T follicular helper cell (primary cell): ENCODE measurements at places on chromosomes 1 and 21.
A peak's percentile ranks its signal among the peaks of the same experiment; 100 is the strongest.

DNA sequence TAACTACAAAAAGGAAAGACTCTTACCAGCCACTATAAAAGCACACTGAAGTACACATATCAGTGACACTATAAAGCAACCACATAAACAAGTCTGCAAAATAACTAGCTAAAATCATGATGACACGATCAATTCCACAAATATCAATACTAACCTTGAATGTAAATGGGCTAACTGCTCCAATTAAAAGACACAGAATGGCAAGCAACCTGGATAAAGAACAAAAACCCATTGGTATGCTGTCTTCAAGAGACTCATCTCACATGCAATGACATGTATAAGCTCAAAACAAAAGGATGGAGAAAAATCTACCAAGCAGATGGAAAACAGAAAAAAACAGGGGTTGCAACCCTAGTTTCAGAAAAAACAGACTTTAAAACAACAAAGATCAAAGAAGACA, 59.7 kb upstream of the LYPLAL1 start:
- no peak for DNase-seq

- peak; percentile 70 for DNase-seq
Measured at GRCh38 chr1:91500756-91501522, at the start of gene CDC7. TSS of gene CDC7 (plus strand) at chr1:91500851. CDS start at chr1:91501717, 866 bp downstream.

- DNase-seq, result no peak
Measured at GRCh38 chr1:17190010-17190995, 14.6 kb upstream of the PADI1 start.

DNA sequence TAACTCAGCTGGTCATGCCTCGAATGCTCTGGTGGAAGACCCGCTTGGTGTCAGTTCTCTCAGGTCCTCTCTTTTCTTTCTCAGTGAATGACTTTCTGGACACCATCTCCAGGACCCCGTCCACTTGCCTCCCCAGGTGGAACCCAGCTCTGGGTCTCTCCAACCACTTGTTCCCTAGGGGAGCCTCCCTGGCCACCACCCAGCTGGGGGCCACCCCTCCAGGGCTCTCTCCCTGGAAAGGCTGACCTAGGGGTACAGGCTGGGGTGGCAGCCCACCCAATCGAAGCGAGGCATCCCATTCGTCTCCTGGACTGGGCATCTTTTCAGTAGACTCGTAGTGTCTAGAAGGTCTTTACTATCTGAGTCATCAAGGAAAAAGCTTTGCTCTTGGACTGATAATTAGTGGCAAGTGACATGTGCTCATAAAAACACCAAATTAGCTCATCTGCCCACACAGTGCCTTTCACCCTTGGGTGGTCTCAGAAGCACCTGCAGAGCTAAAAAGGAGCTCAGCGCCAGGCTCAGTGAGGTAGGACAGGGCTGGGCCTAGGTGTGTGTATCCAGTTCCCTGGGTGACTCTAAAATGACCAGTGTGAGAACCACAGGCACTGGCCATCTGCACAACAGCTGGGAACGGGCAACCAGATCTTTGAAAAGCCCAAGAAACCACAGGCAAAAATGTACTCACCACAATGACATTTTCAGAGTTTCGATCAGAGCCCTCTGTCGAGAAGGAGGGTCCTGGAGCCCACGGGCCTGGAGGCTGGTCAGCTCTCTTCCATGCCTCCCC, 2.4 kb upstream of the PDXK start:
- no peak for DNase-seq

DNA sequence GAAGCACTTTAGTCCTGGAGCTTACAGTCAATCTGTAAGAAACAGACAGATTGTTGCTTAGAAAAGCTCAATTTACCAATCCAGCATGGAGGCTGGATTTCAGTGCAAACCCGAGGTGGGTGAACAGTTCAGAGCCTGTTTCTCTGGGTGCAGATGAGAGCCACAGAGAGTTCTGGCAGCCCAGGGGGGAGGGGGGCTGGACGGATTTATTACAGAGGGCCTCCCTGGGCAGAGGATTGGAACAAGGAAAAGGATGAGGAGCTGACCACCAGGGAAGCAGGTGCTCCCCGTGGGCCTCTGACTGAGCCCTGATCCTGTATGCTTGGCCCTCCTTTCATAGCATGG, 38.0 kb upstream of the EPS8L3 start:
- no peak for DNase-seq

DNA sequence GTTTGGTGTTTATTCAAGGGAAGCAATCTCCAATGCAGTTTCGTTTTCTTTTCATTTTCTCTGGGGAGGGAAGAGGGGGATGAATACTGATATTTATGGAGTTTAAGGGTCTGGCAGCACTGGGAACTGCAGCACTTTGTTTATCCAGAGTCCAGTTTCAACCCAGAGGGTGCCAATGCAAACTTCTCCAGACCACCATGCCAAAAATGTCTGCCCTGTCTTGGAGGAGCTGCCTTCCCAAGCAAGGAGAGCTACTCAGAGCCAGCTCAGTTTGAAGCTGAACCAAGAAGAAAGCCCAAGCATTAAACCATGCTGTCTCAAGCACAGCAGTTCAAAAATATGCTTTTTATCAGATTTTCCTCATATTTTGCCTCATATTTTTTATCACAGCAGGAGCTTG, 589.7 kb downstream of the LMO4 start:
- no peak for DNase-seq

GRCh38 chr1:184214128-184214527, 162.6 kb downstream of the TSEN15 start:
- no peak for DNase-seq

DNA sequence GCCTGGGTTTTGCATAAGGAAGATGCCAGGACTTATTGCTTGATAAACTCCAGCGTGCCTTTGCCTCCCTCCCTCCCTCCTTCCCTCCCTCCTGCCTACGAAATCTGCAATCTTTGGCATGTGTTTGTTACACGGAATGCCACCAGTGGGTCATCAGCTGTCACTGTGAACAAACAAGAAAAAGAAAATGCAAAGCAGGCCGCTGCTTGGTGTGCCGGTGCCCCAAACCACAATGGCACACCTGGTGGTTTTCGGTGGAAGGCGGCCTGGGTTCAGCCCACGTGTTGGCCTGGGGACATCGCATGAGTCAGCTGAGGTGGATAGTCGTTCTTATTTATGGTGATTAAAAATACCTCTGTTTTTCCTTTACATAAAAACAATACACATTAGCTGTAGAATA, 16.3 kb upstream of the IFNLR1 start:
- DNase-seq, result no peak

DNA sequence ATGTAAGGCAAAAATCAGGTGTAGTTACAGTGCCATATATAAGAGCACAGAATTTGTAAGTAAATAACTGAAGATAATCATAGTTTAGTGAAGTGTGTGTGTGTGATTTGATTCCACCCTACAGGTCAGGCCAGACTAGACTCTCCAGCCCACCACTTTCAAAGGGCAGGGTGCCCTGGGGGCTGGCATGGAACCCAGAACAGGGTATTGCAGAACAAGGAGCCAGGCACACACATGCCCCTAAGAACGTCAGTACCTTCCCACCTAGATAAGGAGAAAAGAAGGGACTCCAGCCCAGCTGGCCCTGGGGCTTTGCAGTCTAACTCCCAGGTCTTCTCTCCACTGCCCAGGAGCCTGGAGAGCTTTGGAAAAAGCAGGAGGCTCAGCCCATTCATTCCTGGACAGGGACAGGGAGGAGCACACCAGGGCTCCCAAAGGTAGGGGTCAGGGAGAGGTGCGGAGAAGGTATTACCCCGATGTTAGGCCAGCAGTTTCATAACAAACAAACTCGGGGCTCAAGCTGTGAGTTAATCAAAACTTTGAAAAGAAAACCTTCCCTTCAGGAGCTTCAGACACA, 149.7 kb upstream of the VANGL1 start:
- DNase-seq, result no peak

- no peak for DNase-seq
Measured at GRCh38 chr1:182279724-182280503, 111.7 kb downstream of the GLUL start.

DNA sequence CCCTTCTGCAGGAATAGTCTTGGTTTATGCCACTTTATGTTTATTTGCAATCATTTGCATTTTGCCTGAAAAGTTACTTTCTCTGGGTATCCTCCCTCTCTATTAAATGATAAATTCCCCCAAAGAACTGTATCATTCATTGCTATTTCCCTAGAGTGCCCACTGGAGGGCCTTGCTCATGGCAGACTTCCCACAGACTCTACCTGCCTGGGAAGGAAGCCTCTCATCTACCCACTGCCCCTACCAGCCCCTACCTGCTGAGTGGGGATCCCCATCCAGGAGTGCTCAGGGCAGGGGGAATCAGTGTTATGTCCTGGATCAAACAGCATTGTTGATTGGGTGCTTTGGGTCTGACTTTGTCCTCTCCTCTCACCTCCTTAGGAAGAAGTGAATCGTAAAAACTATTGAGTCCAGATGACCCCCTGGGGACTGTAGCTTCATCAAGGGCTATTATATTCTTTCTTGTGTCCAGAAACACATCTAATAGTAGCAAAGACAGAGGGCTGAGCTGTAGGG, 6.8 kb upstream of the LRRN2 start:
- no peak for DNase-seq

- no peak for DNase-seq
Measured at GRCh38 chr1:228399531-228400236, 7.0 kb downstream of the TRIM11 start.

GRCh38 chr1:31218705-31219104, 21.0 kb downstream of the NKAIN1 start:
- no peak for DNase-seq

DNA sequence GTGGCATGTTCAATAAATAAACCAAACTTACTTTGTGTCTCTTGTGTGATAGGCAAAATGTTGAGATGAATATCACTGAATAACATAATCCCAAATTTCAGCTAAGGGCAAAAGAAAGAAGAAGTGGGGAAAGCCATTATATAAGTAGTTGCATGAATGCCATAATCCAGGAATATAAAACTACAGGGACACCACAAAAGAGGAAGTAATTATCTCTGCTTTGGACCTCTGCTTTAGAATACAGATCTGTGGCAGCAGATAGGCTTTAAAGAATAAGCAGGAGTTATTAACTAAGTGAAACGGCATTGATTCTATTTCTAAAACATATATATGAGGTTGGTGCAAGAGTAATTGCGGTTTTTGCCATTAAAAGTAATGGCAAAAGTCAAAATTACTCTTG, 288.5 kb upstream of the SNX7 start:
- no peak for DNase-seq
